ENCODE measurements at places on chromosomes 11 and 22. TPM values are rescaled to one million over a fixed set of nuclear protein-coding genes. Genes with fewer than 3 reads are reported as not detected.
A peak's percentile ranks its signal among the peaks of the same experiment; 100 is the strongest.

GRCh38 chr11:99920956-99921355, 766.1 kb upstream of the ARHGAP42 start:
- no peaks in the 10 kb centered on the region for H3K27me3 ChIP-seq
- DNase-seq: no peak
- H3K36me3 ChIP-seq: no peaks in the 10 kb centered on the region
- H3K4me1 ChIP-seq: no peaks in the 10 kb centered on the region
- no peak overlapping the region for H3K4me3 ChIP-seq

- no peaks in the 10 kb centered on the region for H3K27me3 ChIP-seq
- no peak for DNase-seq
- H3K4me1 ChIP-seq: peaks cover 8% of the 10 kb centered on the region
- peaks cover 2% of the 10 kb centered on the region for H3K36me3 ChIP-seq
- no peak overlapping the region for H3K4me3 ChIP-seq
- H3K27ac ChIP-seq: no peak overlapping the region
These were observed 24.9 kb downstream of the BMAL1 start for GRCh38 chr11:13302420-13302958.

DNA sequence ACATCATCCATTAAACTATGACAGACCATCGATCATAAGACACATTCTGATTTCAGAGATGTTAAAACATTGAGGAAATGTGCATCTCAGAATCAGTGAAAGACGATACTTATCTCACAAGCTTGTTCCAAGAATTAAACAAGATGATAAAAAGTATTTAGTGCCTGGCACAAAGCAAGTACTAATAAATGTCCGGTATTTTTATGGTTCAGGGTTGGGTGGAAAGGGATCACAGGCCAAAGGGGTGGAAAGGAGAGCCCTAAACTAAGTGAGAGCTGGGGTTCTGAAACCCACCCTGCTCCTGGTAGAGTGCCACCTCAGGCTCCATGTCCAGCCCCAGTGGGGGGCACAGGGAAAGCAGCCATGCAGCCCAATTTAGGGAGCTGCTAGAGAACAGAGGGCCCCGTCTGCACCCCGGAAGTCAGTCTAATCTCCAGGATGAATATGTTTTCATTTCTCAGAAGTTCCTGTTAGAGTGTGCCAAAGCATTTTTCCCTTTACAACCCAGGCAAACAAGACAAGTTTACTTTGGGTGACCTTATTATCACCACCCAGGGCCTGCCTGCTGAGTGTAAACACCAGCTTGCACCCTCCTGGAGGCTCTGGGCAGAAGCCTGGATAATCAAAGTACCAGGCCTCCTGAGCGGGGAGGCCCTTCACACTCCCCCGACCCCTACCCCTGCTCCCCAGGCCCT, 3.8 kb upstream of the CREB3L1 start:
- H3K4me3 ChIP-seq: no peak overlapping the region
- H3K27me3 ChIP-seq: peaks cover 15% of the 10 kb centered on the region
- peak overlapping the region; percentile 23 for H3K27ac ChIP-seq
- DNase-seq: no peak
- peaks cover 17% of the 10 kb centered on the region for H3K4me1 ChIP-seq
- no peaks in the 10 kb centered on the region for H3K36me3 ChIP-seq

- no peak for DNase-seq
- no peak overlapping the region for H3K27ac ChIP-seq
- peaks cover 32% of the 10 kb centered on the region for H3K36me3 ChIP-seq
- no peaks in the 10 kb centered on the region for H3K27me3 ChIP-seq
These were observed 11.7 kb downstream of the THOC5 start for GRCh38 chr22:29541845-29542244.

GRCh38 chr11:90344546-90344945, 121.7 kb upstream of the CHORDC1 start:
- no peaks in the 10 kb centered on the region for H3K27me3 ChIP-seq
- DNase-seq: no peak
- H3K4me1 ChIP-seq: no peaks in the 10 kb centered on the region
- no peak overlapping the region for H3K4me3 ChIP-seq
- H3K36me3 ChIP-seq: no peaks in the 10 kb centered on the region

DNA sequence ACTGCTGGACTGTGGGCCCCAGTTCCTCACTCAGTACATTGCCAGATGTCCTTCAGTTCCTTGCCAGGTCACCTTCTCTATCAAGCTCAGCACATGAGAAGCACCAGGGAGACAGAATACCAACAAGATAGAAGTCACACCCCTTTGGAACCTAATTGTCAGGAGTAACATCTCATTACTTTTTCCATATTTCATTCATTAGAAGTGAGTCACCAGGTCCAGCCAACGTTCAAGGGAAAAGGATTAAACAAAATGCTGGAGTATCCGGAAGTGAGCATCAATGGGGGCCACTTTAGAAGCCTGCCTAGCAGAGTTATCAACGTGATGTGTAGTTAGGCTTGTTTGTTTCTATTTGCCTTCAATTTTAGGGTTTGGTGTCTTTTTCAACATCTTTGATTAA, 569.3 kb downstream of the MIAT start:
- no peak for DNase-seq
- H3K4me3 ChIP-seq: no peak overlapping the region
- H3K27me3 ChIP-seq: no peaks in the 10 kb centered on the region
- H3K27ac ChIP-seq: no peak overlapping the region

- no peaks in the 10 kb centered on the region for H3K27me3 ChIP-seq
- H3K4me3 ChIP-seq: peak overlapping the region; percentile 54
- H3K27ac ChIP-seq: no peak overlapping the region
These were observed 816 bp upstream of the PHRF1 start for GRCh38 chr11:575313-575995.

DNA sequence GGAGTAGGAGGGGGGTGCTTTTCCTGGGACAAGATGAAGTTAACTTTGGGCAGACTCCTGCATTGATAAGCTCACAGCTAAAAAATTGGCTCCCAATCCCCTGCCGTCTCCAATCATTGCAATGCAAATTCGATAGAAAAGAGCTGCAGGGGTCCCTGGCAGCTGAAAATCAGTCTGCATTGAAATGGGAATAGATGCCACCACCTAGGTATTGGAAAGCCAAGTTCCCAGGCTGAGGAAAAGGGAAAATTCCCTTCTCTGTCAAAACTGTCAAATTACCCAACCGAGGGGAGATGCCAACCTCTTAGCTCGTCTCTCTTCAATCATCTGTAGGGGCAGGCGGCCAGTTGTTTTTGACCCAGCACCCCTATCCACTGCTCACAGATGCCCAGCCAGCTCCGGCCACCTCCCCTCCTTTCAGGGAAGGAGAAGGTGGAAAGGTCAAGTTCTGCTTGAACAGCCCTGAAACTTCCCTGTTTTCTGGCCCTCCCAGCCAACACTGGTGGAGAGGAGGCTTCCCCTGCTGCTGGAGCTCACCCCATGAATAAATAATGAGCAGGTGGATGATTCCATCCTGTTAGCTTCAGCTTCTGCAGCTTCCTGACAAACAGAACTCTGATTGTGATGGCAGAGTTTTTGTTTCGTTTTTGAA, 916.3 kb downstream of the TBC1D22A start:
- no peak for DNase-seq
- H3K27me3 ChIP-seq: no peaks in the 10 kb centered on the region
- no peak overlapping the region for H3K4me3 ChIP-seq
- H3K36me3 ChIP-seq: peaks cover 4% of the 10 kb centered on the region
- no peaks in the 10 kb centered on the region for H3K4me1 ChIP-seq

- H3K4me3 ChIP-seq: peak overlapping the region; percentile 42
- H3K4me1 ChIP-seq: peaks cover 36% of the 10 kb centered on the region
- DNase-seq: peak; percentile 96
- H3K27ac ChIP-seq: peak overlapping the region; percentile 87
- no peaks in the 10 kb centered on the region for H3K36me3 ChIP-seq
These were observed 32.3 kb upstream of the P2RY2 start for GRCh38 chr11:73185680-73186293.

DNA sequence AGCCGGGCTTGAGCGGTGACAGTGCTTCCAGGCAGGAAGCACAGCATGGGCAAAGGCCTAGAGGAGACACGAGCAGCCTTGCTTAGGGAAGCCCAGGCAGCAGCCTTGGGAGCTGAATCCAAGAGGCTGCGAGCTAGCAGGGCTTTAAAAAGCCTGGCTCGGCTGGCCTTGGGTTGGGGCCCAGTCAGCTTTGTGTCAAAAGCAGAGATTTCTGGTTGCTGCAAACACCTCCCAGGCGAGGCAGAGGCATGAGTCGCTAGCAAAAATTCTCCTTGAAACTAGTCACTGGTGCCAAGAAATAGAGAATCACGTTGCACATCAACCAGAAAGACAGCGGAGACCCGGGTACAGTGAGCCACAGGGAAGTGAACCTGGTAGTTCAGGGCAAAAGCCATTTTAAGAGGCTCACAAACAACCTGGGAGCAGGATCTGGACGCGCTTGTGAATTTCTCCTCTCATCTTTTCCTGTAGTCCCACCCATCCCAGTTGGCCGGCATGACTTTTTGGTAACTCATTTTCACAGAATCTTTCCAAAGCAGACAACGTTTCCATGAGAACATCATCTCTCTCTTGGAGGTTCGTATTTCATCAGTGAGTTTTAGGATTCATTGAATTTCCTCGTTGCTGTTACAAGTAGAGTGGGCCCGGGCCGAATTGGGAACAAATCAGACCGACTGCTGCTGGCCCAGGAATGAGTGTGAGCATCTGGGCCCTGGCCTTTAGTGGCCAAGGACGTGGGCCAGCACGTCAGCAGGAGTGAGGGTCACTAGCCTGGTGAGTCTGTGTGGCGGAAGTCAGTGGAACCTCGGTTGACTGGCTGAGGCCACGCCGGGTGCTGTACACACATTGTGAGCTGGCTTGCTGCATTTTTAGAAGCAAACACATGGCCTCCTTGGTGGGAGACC, 16.4 kb upstream of the FGF4 start:
- H3K36me3 ChIP-seq: no peaks in the 10 kb centered on the region
- no peak overlapping the region for H3K4me3 ChIP-seq
- H3K27me3 ChIP-seq: no peaks in the 10 kb centered on the region

- H3K27ac ChIP-seq: peak overlapping the region; percentile 92
- H3K4me3 ChIP-seq: no peak overlapping the region
- H3K36me3 ChIP-seq: peaks cover 10% of the 10 kb centered on the region
- no peaks in the 10 kb centered on the region for H3K27me3 ChIP-seq
- DNase-seq: peak; percentile 89
These were observed 12.1 kb downstream of the HPS4 start for GRCh38 chr22:26471522-26471921.

DNA sequence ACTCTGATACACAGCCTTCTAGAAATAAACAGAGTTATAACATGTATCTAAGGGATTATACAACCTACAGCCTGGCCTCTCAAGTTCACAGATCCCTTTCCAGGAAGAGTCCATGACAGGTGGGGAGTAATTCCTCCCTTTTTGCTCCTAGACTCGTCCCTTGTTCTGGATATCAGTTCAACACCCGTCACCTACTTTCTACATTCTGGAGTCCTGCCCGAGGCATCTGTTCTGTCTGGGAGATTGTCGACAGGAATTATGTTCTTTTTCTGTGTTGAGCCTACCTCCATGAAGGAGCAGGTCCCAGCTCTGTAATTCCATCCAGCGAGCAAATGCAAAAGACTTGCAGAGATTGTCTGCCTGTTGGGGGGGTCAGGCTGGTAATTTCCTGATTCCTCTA, 224.6 kb upstream of the NTM start:
- DNase-seq: no peak
- H3K27me3 ChIP-seq: no peaks in the 10 kb centered on the region
- no peak overlapping the region for H3K27ac ChIP-seq
- no peaks in the 10 kb centered on the region for H3K4me1 ChIP-seq

The TRPC6 gene
- 0.04 TPM for polyA plus RNA-seq

GRCh38 chr11:60996381-60997138, 25.1 kb downstream of the CD6 start:
- H3K4me1 ChIP-seq: no peaks in the 10 kb centered on the region
- peaks cover 21% of the 10 kb centered on the region for H3K27me3 ChIP-seq
- no peak overlapping the region for H3K4me3 ChIP-seq
- H3K27ac ChIP-seq: no peak overlapping the region

- H3K27ac ChIP-seq: no peak overlapping the region
- no peak overlapping the region for H3K4me3 ChIP-seq
- no peaks in the 10 kb centered on the region for H3K36me3 ChIP-seq
- no peak for DNase-seq
- H3K4me1 ChIP-seq: peaks cover 14% of the 10 kb centered on the region
- H3K27me3 ChIP-seq: no peaks in the 10 kb centered on the region
These were observed 36.7 kb upstream of the PLET1 start for GRCh38 chr11:112297248-112297866.

DNA sequence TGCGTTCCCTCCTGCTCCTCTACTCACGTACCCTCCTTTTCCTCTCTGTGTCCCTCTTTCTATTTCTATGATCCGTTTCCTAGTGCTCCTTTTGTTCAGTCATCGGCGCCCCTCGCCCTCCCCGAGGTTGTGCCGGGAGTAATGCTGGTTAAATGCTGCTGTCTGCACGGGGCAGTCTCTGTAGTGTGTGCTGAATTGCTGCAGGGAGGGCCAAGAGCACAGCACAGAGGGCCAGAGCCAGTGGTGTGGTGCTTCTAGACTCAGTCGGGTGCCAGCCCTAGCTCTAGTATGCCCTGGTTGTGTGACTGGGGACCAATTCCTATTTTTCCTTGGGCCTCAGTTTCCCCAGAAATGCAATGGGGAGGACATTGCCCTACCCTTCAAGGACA, 98.3 kb downstream of the PKNOX2 start:
- H3K4me1 ChIP-seq: no peaks in the 10 kb centered on the region
- no peaks in the 10 kb centered on the region for H3K36me3 ChIP-seq
- H3K27ac ChIP-seq: no peak overlapping the region
- no peak for DNase-seq

- no peak overlapping the region for H3K4me3 ChIP-seq
- no peaks in the 10 kb centered on the region for H3K27me3 ChIP-seq
- no peaks in the 10 kb centered on the region for H3K4me1 ChIP-seq
- H3K27ac ChIP-seq: no peak overlapping the region
These were observed 2.5 kb downstream of the CNIH2 start for GRCh38 chr11:66280428-66280827.

GRCh38 chr22:35900483-35901168, 128.0 kb downstream of the RBFOX2 start:
- H3K4me1 ChIP-seq: peaks cover 63% of the 10 kb centered on the region
- no peaks in the 10 kb centered on the region for H3K27me3 ChIP-seq
- DNase-seq: peak; percentile 25
- H3K36me3 ChIP-seq: no peaks in the 10 kb centered on the region

The LMNTD2 gene
- 1.2 TPM for polyA plus RNA-seq

GRCh38 chr22:26127126-26127525, 42.1 kb upstream of the SEZ6L start:
- no peak overlapping the region for H3K27ac ChIP-seq
- H3K36me3 ChIP-seq: no peaks in the 10 kb centered on the region
- no peak for DNase-seq

The DDIAS gene
- polyA plus RNA-seq: 8.7 TPM

GRCh38 chr11:95072948-95073347, 6.2 kb downstream of the SRSF8 start:
- peaks cover 33% of the 10 kb centered on the region for H3K4me1 ChIP-seq
- no peak for DNase-seq
- H3K4me3 ChIP-seq: no peak overlapping the region
- H3K27me3 ChIP-seq: no peaks in the 10 kb centered on the region

- no peaks in the 10 kb centered on the region for H3K36me3 ChIP-seq
- H3K4me3 ChIP-seq: no peak overlapping the region
- H3K27ac ChIP-seq: no peak overlapping the region
These were observed 22.8 kb downstream of the OTUB1 start for GRCh38 chr11:64008914-64009633.

DNA sequence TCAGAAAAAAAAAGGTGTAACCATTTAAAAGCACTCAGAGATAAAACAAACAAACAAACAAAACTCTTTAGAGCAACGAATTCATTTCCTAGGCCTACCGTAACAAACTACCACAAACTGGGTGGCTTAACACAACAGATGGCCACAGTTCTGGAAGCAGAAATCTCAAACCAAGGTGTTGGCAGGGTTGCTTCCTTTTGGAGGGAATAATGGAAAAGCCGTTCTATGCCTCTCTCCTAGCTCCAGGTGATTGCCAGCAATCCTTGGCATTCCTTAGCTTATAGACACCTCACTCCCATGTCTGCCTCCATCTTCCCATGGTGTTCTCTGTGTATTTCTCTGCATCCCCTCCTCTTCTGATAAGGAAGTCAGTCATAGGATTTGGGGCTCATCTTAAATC, 200.4 kb downstream of the RAB38 start:
- H3K27me3 ChIP-seq: no peaks in the 10 kb centered on the region
- H3K4me1 ChIP-seq: no peaks in the 10 kb centered on the region
- H3K27ac ChIP-seq: no peak overlapping the region
- H3K36me3 ChIP-seq: no peaks in the 10 kb centered on the region
